ENCODE measurements at places on chromosomes 2 and 18.

DNA sequence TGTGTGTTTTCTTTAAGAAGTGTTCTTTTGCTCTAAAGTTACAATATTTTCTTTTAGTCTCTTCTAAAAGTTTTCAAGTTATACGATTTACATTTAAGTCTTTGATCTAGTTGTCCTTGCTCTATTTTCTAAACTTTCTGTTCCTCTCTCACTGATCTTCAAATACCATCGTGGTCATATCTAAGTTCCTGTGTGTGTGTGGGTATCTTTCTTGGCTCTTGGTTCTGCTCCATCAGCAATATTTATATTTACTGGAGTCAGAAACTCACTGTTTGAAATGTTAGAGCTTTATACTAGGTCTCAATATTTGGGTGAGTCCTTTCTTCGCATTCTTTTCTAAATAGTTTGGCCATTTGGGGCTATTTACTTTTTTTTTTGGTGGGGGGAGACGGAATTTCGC, 77.3 kb downstream of the COPS8 start:
- no peak for DNase-seq

GRCh38 chr18:57002627-57003026, 144.3 kb upstream of the BOD1L2 start:
- no peak for DNase-seq

- DNase-seq, result no peak
Measured at GRCh38 chr18:644395-645004, 13.0 kb upstream of the TYMS start.

DNA sequence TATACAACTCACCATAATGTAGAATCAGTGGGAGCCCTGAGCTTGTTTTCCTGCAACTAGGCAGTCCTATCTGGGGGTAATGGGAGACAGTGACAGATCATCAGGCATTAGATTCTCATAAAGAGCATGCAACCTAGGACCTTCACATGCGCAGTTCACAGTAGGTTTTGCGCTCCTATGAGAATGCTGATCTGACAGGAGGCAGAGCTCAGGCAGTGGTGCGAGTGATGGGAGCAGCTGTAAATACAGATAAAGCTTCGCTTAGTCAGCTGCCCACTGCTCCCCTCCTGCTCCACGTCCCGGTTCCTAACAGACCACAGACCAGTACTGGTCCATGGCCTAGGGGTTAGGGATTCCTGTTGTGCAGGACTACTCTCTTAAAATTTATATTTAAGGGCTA, 255.3 kb upstream of the POU3F3 start:
- DNase-seq, result no peak

- peak; percentile 94 for DNase-seq
Measured at GRCh38 chr2:232550354-232551249, at the start of the genes EIF4E2 and TIGD1. Gene EIF4E2 (plus strand): TSS chr2:232550689. CDS start chr2:232550725, 36 bp downstream. Gene TIGD1 (minus strand): TSS chr2:232550557. CDS start chr2:232549882, 675 bp downstream.

- no peak for DNase-seq
Measured at GRCh38 chr2:174683392-174683759, 80.9 kb downstream of the CHRNA1 start.

GRCh38 chr2:151260573-151261230, 961 bp downstream of the RBM43 start:
- DNase-seq, result no peak

DNA sequence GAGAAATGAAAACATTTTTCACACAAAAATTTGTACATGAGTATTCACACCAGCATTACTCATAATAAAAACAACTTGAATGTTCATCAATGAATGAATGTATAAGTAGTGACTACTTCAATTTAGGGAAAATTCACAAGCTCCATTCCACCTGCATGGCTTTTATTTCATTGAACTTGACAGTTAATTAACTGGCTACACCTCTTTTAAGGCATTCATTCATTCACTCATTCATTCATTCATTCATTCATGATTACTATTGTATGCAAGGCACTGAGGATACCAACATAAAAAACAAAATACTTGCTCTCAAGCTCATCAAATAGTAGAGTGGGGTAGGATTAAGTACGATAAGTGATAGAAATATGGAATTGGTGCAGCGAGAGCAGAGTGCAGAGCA, 198.3 kb upstream of the DLGAP1 start:
- no peak for DNase-seq

GRCh38 chr2:240300840-240301239, 134.6 kb upstream of the GPC1 start:
- no peak for DNase-seq

DNA sequence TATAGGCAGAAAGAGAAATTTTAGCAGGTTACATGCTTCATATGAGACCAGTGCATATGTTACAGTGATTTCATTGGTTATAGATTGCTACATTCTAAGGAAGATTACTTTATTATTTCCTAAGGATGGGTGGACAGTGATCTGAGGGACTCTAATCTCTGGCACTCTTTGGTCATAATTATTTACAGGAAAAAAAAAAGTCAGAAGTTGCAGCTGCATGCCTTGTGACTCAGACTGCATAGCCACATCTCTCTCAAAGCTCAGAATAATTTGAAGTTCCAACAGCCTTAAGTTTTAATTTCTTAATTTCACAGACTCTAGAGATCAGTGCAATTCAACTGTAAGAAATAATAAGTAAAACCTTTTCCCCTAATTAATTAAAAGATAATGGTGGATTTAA, 27.1 kb upstream of the BARD1 start:
- DNase-seq, result no peak

GRCh38 chr18:6722690-6723089, 6.8 kb upstream of the ARHGAP28 start:
- DNase-seq, result no peak

DNA sequence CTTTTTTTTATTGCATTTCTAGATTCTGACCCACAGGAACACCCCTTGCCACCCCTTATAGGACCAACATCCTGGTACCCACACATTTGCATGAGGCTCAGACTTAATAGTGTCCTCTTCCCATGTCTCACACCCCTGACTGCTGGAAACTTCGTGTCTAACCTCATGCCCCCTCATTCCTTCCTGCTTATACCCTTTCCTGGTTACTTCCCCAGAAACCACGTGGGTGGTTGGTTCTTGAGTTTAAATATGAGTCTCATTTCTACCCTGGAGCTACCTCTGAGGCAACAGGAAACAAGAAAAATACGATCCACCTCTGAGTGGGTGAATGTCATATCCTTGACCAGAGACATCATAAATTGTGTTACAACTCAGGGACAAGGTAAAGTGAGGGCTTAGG, 1.6 kb downstream of the TNP1 start:
- no peak for DNase-seq

DNA sequence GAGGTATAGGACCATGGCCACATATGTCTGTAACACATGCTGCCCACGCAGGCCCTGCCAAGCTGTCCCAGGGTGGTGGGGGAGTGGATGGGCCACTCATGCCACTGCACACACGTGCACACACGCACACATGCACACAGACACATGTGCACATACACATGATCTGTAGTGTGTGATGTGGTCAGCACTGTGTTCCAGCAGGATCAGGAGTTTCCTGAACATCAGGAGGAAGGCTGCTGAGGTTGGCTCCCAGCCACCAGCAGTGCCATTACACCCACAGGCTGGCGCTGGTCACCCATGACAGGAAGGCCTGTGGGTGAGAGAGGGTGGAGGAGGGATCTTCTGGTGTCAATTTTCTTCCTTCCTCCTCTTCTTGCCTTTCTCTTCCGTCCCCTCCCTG, 44.7 kb downstream of the POMC start:
- DNase-seq, result no peak

All from natural killer cell (primary cell).